ENCODE measurements at places on chromosomes 6 and 20.

GRCh38 chr20:62050166-62051120 is 15.2 kb downstream of the TAF4 start:
- DNase-seq, result no peak

- DNase-seq, result no peak
Observed at GRCh38 chr6:25637960-25638434, 14.0 kb upstream of the SCGN start.

DNA sequence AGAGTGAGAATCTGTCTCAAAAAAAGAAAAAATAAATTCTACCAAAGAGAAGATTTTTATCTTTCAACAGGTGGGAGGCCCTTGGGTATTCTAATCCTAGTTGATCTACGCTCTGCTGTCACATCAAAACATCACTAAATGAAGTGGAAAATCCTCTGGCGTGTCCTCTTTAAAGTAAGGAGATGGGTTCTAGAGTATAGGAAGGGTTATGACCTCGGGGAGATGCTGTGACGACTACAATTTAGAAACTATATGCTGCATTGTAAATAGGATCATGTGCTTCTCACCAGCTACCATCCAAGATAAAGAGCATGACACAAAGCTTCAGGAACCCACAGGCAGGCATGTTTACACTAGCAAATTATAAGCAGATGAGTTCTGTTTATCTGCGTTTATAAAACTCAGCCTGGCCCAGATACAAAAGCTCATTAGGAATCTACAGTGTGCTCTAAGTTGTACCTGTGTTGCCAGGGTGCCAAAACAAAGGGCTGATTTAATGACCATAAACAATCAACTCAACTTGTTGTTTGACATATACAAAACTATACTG is 197.1 kb upstream of the PLN start:
- DNase-seq, result no peak

DNA sequence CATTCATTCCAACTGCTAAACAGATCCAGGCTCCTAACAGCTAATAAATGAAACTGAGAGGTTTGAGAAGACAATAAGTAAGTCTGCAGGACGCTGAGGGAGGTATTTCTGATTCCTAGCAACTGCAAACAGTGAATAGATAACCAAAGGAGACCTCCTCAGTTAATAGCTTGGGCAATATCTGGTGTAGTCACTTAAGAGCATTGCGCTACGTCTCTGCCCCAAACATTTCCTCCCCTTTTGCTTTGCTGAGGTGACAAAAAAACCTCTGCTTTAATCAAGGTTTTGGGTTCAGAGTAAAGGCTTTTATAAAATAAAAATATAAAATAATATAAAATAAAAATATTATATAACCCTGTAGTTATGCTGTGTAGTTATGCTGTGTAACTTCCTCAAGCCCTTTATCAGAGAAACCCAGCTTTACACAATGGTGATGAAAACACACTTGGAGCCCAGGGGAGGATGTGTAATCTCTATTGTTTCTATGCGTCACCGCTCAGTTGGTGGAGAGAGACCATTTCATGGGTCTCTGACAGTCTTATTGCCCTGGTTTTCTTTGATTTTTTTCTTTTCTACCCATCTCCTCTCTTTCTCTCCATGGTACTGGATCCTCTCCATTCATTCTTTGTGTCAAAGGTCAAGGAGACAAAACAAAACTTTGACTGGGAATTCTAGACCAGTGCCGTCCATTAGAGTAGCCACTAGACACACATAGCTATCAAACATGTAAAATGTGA is 18.9 kb upstream of the CALHM5 start:
- DNase-seq, result no peak

GRCh38 chr20:20295621-20296498 is 72.0 kb upstream of the INSM1 start:
- no peak for DNase-seq

DNA sequence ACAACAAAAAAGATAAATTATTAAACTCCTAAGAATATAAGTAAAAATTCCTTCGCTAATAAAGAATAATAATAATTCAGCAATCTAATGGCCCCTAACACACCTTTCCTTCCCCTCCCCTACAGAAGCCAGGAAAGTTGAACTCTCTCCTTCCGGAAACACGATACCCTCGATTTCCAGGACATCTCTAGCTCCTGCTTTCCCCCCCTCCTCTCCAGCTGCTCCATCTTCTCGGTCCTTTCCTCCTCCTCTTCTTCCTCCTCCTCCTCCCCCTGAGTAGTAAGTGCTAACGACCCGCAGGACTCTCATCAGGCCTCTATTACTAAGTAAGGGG is 603 bp downstream of the TASP1 start:
- no peak for DNase-seq

DNA sequence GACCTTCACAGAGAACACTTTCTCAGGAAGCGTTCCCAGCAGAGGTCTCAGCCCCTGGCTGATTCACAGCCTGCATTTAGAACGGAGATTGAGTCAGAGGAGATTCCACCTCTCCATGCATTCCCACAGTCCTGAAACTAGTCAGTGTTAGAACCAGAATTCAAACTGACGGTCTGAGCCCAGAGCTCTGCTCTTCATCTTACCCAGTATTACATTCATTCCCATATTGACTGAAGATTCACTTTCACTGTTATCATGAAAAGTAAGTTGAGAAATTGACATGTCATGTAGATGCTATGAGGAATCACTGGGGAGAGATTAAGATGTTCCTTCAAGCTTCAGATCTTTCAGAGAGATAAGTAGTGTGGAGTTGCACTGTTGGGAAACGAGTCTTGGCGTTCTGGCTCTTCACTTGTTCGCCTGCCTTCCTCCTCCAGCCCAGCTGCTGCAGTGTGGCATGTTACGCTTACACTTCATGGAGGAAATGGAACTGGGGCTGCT is 28.3 kb downstream of the MAS1 start:
- DNase-seq, result no peak

GRCh38 chr6:134908906-134909516 is 40.9 kb downstream of the ALDH8A1 start:
- peak; percentile 33 for DNase-seq

DNA sequence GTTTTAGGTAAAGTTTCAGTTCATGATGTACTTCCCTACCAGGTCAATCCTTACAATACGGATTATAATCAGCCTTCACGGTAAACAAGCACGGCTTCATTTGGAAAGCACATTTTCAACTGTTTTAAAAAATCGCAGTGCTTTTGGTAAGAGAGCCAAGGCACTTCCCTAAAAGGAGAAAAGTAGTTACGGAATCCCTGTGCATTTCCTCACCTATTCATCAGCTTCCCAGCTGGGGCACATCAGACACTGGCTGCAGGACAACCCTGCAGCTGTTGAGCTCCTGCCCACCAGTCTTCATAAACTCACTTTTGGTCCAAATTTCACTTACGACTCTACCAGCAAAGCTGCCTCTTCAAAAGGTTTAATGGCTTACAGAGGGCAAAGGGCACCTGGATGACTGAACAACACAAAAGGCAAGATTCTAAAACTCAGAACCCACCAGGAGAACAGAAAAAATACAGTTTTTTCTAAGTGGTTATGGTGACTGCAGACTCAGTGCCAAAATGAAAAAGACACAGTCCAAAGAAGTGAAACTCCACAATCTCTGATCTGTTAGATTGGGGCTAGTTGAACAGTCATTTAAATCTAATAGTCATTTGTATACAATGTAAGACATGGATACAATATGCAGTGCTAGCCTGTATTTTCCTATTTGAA is 7.5 kb downstream of the SNX5 start:
- no peak for DNase-seq

DNA sequence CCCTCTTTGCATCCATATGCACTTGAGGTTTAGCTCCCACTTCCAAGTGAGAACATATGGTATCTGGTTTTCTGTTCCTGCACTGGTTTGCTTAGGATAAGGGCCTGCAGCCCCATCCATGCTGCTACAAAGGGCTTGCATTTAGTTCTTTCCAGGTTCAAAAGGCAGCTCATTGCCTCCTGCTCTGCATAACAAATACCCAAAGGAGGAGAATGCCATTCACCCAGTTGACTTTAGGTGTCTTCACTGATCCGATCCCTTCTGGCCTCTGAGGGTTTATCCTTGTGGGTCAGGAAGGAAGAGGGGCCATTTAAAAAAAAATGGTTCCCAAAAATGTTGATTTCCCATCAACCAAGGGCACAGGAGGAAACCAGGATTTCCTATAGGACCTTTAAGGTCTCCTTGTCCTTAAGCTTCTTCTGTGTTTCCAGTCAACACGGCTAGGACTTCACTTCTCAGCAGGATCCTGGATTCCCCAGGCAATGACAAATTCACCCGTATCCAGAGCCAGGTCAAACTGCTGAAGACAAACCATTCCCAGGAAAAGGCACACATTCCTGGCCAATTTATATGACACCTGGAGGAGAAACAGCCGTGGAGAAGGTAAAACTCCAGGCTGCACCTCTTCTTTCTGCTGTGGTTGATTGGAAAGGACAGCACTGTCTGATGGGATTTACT is 447.7 kb upstream of the CDH4 start:
- no peak for DNase-seq

DNA sequence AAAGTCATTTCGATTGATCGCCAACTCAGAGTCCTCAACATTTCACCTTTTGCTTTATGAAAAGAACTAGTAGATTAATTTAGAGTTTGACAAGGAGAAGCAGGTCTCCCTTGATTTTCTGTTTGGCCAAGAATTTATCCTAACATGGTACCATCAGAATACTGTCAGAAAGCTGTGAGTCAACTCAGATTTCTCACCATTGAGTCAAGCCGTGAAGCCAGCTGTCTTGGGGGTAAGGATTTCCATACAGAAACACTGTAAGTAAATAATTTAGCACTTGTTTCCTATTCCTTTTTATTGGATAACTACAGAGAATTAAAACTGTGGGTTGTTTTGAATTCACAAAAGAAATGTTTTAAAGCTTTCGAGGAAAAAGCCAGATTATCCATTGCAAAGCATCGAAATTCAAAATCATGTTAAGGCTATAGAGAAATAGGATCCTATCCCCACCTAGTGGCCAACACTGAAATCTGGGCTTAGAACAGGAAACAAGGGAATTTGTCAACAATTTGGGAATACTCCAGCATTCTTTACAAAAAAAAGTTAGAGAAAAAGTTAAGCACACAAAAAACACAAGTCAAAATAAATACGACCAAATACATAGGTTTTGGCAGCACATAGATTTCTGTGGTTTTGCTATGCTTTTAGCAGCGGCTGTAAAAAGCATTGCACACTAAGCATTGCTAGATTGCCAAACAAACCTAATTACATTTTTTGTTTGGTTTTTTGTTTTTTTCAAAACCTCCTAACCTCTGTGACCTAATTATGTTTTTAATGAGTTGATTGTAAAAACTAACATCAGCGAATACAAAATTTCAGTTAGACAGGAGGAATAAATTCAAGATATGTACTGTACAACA is 44.2 kb downstream of the COL11A2 start:
- DNase-seq, result no peak

DNA sequence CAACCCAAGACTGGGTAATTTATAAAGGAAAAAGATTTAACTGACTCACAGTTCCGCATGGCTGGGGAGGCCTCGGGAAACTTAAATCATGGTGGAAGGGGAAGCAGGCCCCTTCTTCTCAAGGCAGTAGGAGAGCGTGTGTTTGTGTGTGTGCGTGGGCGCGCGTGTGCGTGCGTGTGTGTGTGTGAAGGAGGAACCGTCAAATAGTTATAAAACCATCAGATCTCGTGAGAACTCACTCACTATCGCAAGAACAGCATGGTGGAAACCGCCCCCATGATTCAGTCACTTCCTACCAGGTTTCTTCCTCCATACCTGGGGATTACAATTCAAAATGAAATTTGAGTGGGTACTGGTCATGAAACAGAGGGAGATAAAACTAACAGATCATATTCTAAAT is 220.1 kb upstream of the EYS start:
- no peak for DNase-seq

- DNase-seq, result no peak
Observed at GRCh38 chr6:26094036-26094435, 6.8 kb downstream of the HFE start.

DNA sequence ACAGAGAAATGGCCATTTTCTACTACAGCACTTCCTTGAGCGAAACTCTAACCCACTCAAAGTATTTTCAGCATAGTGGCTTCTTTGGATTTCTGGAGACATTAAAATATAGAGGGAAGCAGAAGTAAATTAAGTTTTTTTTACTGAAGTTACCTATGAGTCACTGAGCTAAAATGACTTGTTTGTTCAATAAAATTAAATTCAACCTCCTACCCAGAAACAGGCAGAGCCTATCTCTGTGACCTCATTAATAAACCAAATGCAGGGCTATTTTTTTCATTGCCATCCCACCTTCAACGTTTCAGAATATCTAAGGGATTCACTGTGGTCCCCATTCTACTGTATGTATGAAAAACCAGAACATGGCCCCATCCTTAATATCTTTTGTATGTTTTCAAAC is 133.0 kb downstream of the MTFR2 start:
- DNase-seq, result no peak

DNA sequence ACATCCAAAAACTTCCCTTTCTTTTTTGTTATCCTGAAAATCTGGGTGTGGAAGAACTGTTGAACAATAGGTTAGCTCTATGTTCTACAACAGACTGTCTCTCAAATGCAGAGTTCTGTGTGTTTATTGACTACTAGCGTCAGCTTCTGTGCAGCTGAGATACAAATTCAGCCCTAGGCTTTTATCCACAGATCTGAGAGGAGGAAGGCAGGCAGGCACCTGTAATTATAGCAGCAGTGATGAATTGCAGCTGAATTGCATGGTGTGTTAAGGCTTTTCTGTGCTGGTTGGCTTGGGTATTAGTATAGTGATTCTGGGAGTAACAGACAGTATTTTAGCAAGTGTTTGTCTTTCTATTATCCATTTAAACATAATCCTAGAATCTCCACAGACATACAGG is 24.4 kb downstream of the GRIK2 start:
- DNase-seq, result no peak

- DNase-seq, result no peak
Observed at GRCh38 chr20:54025251-54025771, 45.1 kb downstream of the BCAS1 start.

DNA sequence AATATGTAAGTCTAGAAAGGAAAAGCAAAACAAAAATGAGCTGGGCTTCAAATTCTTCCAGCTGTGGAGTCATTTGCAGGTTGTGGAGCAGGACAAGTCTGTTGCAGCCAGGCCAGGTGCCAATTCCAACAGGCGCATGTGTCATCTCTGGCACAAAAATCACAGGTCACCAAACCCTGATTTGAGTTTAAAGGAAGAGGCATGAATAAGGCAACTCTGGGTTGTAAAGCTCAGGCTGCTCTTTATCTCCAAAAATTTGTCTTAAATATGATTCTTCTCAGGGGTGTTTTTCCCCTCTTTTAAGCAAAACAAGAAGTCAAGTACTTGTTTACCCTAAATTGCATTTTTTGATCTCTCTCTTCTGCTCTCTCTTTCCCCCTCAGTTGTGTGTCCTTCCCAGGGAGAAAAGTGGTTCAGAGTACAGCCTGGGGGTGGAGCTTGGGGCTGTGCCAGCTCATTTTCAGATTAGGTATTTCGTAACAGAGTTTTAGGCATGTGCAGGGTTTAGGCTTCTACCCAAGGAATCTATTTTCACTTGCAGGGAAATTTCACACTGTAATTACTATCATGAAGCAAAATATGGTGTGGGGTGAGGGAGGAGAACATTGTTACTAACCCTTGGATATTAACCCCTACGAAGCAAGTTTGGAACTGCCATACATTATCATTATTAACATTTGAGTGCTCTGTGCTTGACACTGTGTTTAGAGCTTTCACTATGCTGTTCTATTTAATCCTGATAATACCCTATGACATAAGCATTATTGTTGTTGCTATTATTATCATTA is 8.3 kb upstream of the NCOA3 start:
- peak; percentile 34 for DNase-seq
